ENCODE measurements at places on chromosomes 16 and 17.

- DNase-seq: no peak
Observed at GRCh38 chr17:63035271-63035670, 69.2 kb downstream of the TANC2 start.

- DNase-seq: no peak
Observed at GRCh38 chr16:23535901-23536300, 21.2 kb downstream of the EARS2 start.

GRCh38 chr17:14312522-14312921, 11.6 kb downstream of the HS3ST3B1 start:
- no peak for DNase-seq

DNA sequence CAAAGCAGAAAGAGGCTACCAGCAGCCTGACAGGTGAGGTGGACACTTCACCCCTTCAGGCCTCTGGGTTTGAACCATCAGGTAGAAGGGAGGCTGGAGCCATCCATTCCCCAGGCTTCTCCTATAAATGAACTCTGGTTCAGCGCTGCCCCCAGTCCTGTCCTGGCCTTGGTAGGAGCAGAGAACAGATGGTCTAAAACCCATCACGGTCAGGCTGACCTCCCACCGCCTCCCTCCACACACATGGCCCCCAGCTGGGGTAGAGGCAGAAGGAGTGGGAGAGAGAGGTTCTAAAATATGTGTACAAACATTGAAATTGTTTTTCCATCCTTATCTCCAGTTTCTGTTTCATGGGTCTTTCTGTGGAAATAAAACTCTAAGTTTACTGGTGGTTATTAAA, 59.7 kb upstream of the DNAJA2 start:
- DNase-seq: no peak

GRCh38 chr17:74353446-74354060, 8.1 kb downstream of the BTBD17 start:
- no peak for DNase-seq

DNA sequence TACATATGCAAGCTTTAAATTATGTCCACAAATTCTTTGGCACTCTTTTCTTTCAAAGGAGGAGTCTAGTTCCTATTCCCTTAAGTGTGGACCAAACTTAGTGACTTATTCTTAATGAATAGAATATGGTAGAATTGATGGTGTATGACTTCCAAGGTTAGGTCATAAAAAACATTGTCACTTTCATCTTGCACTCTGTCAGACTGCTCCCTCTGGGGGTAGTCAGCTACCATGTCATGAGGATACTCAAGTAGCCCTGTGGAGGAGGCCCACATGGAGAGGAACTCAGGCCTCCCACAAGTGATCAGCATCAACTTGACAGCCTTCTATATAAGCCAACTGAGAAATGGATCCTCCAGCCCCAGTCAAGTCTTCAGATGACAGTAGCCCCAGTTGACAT, 58.0 kb upstream of the SCNN1B start:
- DNase-seq: no peak

Data from activated CD4-positive, alpha-beta T cell treated with anti-CD3 and anti-CD28 coated beads for 24 hours (primary cell).